ENCODE measurements at places on chromosomes 13 and 19.

- no peak for DNase-seq
Observed at GRCh38 chr13:64339373-64340063, 2890.6 kb downstream of the PCDH9 start.

GRCh38 chr19:30539315-30539714 lies 167.1 kb downstream of the ZNF536 start:
- DNase-seq: no peak

GRCh38 chr19:58477130-58477529 lies 978 bp downstream of the ZNF446 start:
- no peak for DNase-seq

- no peak for DNase-seq
Observed at GRCh38 chr19:36501973-36502372, 12.6 kb upstream of the ZNF566 start.

- peak; percentile 78 for DNase-seq
Observed at GRCh38 chr19:47124937-47125668, 5.5 kb upstream of the SAE1 start.

- peak; percentile 27 for DNase-seq
Observed at GRCh38 chr13:28012383-28012782, 23.9 kb upstream of the URAD start.

DNA sequence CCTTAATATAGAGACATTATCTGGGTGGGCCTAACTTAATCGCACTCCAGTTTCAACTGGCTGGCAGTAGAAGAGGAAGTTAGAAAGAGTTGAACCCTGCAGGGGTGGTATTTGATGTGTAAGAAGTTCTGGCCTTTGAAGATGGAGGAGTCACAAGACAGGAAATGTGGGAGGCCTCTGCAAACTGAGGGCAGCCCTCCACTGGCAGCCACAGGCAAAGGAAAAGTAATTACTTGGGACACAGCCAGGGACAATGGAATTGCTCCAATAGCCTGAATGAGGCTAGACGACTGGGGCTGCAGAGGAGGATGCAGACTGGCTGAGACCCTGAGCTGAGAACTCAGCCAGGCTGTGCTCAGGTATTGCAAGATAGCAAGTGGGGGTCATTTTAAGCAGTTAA lies 703.3 kb upstream of the ARGLU1 start:
- no peak for DNase-seq

DNA sequence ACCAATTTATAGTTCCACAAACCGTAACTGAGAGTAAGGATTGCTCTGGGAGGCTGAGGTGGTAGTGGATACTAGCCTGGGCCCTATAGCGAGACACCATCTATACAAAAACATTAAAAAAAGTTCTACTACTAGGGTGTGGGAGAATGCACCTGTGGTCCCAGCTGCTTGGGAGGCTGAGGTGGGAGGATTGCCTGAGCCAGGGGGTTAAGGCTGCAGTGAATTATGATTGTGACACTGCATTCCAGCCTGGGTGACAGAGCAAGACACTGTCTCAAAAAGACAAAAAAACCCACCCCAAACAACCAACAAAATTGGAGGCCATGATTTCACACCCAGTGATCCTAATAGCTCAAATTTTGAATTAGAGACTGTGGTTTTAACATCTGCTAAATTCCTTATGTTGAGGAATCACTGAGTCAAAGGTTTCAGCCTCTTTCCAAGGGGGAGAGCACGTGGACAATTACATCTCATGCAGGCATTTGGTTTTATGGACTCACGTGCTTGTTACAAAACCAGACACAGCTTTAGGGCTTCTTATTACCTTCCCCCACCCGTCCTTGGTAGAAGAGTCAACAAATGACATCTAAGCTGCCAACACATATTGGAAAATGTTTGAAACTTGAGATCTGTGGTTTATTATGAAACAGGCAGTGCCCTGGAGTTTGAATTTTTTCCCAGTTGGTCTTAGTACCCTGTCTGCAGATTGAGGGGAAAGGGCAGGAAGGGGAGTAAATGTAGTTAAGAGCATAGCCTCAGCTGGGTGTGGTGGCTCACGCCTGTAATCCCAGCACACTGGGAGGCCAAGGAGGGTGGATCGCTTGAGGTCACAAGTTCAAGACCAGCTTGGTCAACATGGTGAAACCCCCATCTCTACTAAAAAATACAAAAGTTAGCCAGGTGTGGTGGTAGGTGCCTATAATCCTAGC lies 18.5 kb downstream of the CYP2A6 start:
- DNase-seq: peak; percentile 99

GRCh38 chr19:50567052-50567841 lies 988 bp downstream of the LRRC4B start:
- DNase-seq: no peak

DNA sequence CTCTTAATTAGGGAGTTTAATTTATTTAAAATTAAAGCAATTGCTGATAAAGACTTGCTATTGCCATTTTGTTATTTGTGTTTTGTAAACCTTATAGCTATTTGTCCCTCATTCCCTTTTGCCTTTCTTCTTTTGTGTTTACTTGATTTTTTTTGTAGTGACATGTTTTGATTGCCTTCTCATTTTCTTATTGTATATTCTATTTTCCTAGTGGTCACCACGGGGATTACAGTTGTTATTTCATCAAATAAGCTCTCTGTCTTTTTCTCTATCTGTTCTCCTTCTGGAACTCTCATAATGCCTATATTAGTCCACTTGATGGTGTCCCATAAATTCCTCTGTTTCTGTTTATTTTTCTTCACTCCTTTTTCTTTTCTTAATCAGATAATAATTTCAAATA lies 64.4 kb upstream of the FRY start:
- no peak for DNase-seq

- DNase-seq: peak; percentile 32
Observed at GRCh38 chr19:39557811-39558623, 18.1 kb upstream of the EID2 start.

GRCh38 chr19:10027158-10027997 lies 14.1 kb downstream of the RDH8 start:
- DNase-seq: peak; percentile 95

DNA sequence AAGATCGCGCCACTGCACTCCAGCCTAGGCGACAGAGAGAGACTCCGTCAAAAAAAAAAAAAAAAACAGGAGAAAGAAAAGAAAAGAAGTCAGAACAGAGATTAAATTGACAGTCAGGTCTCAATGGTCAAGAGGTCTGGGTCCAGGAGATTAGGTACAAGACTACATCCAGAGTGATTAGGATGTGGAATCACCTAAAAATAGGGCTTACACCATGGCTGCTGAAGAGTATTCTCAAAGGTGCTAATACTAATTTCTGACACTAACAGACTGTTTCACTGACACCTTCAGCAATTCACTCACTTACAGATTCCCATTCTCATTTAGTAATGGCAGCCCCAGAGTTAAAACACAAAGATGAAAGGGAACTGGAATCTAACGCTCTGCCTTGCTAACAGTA lies 91.7 kb downstream of the TBC1D4 start:
- DNase-seq: no peak

GRCh38 chr13:103386341-103386740 lies 320.1 kb upstream of the SLC10A2 start:
- no peak for DNase-seq

DNA sequence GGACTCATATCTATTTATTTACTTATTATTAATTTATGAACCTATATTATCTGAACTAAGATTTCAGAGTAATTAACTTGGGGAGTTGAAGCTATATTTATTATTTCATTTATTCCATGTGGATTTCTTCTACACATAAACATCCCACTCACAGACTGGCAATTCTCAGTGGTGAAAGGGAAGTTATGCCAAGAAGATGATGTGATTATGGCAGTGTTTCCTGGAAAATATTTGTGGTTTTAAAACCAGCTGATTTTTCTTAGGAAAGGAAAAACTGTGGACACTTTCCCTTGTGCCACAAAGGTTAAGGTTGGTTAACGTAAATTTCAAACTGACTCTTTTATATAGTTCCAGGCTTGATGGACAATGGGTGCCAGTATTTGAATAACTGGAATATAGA lies 513.1 kb downstream of the SLITRK6 start:
- DNase-seq: no peak

DNA sequence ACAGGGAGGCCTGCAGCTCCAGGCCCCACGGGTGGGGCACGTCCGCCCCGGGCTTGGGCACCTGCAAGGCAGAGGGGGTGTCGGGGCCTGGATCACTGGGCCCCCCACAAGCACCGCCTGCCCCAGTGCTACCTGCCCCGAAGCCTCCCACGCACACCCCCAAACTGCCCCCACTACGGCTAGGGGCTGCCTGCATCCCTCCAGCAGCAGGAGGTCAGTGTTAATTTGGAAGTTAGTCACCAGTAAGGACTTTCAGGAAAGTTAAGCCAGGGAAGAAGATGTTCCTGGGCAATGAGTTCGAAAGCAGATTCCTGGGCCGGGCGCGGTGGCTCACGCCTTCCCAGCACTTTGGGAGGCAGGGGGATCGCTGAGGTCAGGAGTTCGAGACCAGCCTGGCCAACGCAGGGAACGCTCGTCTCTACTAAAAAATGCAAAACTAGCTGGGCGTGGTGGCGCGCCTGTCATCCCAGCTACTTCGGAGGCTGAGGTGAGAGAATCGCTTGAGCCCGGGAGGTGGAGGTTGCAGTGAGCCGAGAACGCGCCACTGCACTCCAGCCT lies 5.5 kb downstream of the PEAK3 start:
- no peak for DNase-seq
